ENCODE measurements at places on chromosomes 5 and 9. TPM values are rescaled to one million over a fixed set of nuclear protein-coding genes. Genes with fewer than 3 reads are reported as not detected.

The BTNL8 gene
- total RNA-seq: 3.0 TPM

DNA sequence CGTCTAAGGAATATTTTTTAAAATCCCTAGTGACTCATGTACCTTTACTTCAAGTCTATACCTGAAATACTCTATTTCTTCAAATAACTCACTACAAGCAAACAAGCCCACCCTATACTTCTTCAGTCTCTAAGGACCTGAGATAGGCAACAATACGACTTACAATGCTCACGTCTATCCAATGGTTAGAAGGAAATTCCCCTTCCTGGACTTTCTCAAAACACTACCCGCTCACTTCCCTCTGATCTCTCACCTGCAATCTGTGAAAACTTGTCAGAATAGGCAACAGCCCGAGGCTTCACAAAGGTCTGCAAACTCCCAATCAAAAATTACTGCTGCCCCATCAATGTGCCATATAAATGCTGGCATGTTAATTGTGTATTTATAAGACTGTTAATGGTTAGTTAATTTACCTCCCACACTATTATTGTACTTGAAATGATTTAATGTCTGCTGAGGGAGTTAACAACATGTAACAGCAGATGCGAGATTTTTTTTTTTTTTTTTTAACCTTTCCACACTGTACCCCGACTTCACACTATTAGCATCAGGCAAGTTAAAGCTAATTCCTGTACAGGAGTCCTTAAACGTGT is 27.3 kb downstream of the MAPKAP1 start:
- DNase-seq: no peak

GRCh38 chr5:14038341-14038959 is 94.0 kb upstream of the DNAH5 start:
- DNase-seq: no peak

DNA sequence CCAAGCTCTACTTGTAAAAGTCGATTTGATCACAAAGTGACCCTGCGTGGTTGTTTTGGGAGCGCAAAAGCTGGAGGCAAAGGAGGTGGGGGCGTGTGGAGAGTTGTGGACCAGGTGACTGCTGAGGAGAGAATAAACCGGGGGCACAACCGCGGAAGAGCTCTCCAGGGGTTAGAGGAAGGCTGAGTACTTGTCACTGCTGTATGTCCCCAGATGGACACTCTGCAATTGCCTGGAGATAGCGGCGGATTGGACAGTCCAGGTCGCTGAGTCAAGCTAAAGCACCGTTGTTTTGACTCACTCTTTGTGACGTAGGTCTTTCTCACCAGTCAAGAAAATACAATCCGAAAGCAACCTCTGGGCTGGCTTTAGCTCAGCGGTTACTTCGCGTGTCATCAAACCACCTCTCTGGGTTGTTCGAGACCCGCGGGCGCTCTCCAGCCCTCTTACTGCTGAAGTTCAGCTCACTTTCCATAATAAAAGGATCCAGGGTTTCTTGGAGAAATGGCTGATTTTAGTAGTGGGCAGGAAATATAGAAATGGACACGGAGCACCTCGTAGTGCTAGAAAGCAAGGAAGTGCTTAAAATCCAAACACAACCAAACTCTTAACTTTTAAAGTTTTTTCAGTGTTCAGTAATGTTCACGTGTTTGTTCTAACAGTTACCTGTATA is 25.7 kb downstream of the ZMAT2 start:
- DNase-seq: no peak

GRCh38 chr9:81852820-81853219 is 75.4 kb upstream of the SPATA31D4 start:
- DNase-seq: no peak
